ENCODE measurements at places on chromosomes 2 and 18.

- DNase-seq: no peak
Observed at GRCh38 chr2:51145761-51146160, 113.8 kb upstream of the NRXN1 start.

DNA sequence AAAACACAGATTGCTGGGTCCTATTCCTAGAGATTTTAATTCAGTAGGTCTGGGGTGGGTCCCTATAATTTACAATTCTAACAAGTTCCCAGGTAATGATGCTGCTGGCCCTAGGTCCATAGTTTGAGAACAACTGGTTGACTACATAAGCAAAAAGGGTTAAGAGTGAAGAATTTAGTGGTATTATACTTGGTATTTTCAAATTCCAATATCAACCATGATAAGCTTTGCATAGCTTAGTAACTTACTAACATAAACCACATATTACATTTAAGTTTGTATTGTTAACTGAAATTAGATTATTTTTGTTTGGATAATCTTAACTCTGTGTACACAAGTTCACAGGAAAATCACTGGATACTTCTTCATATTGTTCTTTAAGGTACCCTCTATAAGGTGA, 862.9 kb upstream of the ACVR2A start:
- DNase-seq: no peak

DNA sequence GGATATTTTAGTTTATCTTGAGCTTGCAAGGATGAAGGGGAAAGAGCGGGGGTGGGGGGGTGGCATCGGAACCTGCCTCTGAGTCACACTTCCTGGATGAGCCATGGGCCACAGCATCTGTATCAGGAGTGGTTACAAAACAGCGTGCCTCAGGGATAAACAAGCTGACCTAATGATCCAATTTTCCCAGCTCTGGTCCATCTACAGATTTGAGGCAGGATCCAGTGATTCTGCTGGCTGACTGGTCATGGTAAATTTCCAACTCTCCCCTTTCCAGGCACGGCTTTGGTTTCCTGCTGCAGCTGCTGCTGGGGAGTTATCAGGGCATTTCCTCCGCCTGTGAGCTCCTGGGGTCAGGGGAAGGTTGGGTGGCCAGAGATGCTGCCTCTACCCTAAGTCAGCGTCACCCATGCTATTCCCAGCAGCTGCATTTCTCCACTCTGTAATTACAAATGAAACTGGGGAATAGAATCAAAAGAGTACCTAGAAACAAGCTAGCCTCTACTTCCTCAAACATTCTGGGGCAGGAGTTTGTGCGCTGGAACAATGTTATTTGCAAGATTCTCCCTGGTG, 4.7 kb upstream of the HPCAL1 start:
- no peak for DNase-seq

GRCh38 chr2:46666754-46667153, 187.4 kb downstream of the TMEM247 start:
- DNase-seq: no peak

DNA sequence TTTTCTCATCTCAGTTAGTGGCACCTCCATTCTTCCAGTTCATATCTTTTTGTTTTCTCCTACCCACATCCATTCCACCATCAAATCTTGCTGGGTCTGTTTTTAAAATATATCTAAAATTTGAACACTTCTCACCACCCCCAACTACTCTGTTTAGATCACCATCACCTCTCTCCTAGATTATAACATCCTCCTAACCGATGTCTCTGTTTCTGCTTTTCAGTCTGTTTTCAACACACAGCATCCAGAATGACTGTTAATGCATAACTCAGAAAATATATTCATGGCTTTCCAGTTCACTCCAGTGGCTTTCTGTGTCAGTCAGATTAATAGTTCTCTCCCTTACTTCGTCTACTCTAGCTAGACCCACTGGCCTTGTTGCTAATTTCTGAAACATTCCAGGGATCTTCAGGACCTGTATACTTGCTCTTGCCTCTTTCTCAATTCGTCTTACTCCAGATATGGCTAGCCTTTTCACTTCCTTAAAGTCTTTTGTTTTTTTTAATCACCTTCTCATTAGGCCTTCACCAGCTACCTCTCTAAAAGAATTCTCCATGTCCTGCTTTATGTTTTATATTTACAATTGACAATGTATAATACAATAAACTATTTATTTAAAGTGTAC, 105.3 kb downstream of the COMMD1 start:
- no peak for DNase-seq

DNA sequence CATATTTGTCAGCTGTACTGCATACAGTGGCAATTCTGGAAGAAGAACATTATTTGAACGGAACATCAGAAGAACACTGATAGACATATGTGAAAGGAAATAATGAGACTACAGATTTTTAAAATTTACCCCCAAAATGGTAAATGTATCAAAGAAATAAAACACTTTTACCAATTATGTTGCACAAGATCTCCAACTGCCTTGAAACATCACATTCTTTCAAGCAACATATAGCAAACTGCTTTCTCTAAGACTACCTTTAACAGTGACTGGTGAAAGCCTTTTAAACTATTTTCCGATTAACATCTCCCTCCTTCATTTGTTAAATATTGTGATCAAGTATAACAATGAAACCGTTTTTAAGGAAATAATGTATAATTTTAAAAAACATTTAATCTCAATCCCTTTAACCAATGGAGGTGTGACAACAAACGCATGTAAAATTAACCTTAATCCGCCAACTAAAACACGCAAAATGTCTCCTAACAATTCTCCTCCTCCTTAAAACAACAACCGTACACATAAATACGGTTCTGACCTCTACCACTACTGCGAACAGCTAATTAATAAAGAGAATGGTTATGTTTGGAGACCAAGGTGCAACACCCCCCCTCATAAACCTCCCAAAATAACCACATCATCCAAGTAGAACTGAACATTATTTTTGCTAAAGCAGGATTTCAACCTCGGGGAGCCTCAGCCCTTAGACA, 2.4 kb downstream of the FBXO11 start:
- DNase-seq: no peak

DNA sequence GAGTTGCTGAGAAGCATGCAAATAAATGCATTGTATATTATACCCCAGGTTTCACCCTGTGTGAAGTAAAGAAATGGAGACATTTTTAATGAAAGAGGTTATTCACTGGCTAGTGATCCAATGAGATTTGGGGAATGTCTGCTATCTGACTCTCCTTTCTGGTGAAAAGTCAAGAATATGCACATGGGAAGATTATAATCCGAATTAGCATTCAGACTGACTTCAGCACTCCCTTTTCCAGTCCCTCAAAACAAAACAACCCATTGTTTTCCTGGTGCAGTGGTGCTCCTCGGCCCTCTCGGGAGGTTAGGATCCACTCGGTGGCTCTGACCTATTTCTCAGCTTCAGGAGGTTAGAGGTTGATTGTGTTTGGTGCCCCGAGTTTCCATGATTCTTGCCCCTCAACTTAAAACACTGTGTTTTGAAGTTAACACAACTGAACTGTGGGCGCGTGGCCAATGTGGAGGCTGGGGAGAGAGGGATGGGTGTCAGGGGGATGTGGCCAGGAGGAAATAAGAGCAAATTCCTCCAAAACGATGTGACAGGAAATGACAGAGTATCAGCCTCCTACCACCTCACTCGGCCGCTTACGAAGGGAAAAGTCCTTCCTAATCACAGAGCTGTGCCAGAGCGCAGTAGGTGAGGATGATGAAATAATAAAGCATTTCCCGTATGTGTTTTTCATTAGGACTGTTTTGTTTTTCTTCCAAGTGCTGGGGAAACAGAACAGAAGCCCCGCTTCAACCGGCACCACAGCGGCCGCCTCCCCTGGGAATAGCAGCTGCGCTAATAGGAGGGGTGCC, 440.1 kb downstream of the MTX2 start:
- no peak for DNase-seq

DNA sequence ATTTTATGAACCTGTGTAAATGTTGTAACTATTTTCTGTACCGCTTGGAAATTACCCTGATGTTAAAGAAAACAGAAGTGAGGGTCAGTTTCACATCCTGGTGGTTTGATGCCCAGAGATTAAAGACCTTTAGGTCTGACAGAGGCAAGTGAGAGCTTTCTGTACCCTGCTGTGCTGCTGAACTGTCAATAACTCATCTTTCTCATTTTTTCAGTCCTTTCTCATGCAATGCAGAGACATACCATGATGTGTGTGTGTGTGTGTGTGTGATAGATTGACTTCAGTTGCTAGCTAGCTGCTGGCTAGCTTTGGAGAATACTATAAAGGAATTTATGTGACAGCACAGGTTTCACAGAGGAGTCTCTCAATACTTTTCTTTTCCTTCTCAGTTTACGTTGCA, 2025.6 kb upstream of the LRRTM1 start:
- no peak for DNase-seq

DNA sequence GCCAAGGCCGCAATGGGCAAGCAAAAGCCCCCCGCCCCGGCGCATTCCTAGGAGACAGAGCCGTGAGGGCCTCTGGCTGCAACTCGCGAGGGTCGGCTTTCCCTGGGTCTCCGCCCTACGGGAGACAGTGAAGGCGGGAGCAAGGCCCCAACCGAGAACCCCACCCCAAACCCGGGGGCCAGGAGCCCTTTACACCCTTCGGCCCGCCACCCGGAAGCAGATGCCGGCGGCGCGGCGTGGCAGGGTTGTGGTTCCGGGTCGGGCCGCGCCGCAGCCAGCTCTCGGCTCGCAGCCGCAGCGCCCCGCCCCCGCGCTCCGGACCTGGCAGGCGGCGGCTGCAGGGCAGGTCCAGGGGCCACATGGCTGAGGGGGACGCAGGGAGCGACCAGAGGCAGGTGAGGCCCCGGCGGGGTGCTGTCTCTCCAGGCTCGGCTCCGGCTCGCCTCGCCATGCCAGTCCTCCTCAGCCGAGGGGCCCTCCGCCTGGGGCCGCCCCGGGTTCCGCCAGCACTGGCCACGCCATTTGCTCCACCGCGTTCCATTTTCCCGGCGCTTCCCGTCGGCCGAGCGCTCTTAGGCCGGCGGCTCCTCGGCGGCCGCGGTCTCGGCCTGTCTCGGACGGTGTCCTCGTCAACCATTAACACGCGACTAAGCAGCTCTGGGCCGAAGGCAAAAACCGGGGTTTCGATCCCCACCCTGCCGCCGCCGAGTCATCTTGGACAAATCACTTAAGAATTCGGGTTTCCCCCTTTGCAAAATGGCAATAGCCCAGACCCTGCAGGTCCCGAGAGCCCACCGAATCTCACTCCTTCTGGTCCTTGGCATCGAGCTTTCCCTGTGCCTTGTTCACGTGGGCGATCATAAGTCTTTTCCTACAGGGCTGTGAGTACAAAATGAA, at the start of gene IMPACT:
IMPACT (plus strand) TSS at position 273 of the 897 bp plus-strand sequence; CDS start at position 360, 87 bp downstream.
- DNase-seq: peak; percentile 0

DNA sequence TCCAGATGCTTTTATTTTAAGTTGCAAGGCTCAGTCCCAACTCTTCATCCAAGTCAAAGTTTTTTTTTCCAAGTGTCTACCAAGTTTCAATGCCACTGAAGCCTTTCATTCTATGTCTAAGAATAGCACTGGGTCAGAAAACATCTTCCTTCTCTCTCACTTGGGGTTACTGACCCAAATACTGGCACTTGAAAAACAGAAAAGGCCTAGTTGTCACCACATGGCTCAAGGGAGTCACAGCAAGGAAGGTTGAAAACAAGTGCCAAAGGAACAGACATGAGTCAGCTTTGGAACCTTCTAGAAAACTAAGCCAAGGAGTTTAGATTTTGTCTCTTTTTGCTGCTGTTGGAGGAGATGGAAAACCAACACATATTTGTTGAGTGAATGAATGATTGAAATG, 146.5 kb downstream of the COPS8 start:
- DNase-seq: no peak

DNA sequence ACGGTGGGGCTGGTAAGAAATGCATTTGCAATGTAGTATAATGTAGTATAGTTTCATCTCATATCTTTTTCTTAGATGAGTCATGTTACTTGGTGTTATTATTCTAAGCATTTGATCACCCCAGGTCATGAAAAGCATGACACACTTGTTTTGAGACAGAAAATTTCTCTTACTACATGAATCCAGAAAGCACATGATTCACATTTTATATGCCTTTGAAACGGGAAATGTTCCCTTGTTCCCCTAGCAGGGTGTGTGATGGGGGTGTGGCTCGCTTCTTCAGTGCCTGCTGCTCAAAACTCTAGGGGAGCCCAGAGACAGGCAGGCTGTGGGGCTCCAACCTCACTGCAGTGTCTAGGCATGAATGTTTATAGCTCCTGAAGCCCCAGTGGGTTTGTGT, 116.0 kb upstream of the RAB27B start:
- DNase-seq: no peak

DNA sequence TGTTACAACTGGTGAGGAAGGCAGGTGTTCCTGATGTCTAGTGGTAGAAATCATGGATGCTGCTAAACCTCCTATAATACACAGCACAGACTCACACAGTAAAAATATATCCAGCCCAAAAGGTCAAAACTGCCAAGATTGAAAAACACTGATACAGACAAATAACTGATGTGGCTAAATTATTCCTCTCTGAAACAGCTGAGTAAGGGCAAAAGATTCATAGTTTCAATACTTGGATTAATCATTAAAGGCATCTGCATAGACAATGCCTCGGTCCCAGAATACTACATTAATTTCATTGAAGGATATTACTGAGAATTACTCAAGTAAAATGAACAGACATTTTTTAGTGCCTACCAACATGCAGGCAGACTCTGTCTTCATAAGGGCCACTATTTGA, 180.7 kb upstream of the CRIM1 start:
- DNase-seq: no peak

- DNase-seq: no peak
Observed at GRCh38 chr2:96549967-96550786, 13.6 kb downstream of the ARID5A start.

GRCh38 chr2:234204480-234204879, 154.0 kb downstream of the SPP2 start:
- DNase-seq: no peak

GRCh38 chr2:24515831-24516230, 24.8 kb downstream of the NCOA1 start:
- DNase-seq: no peak

DNA sequence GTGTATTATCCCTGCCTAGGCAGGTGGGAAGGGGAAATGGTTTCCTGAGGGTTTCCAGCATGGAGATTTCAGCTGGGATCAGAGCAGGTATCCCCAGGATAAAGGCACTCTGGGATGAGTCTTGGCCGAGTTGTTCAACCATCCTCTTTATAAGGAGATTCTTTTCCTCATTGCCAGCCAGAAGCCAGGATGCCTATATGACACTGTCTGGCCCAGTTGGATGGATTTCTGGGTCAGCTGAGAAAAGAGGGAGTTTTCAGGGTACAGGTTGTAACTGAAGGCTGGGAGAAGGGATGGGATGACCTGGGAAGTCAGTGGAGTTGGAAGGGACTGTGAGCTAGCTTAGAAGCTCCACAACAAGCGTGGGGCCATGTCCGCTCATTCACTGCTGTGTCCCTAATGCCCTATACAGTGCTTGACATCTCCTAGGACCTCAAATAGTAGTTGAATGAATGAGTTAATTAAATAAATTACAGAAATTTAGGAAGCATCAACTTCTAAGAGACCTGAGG, 8.3 kb downstream of the RHOB start:
- no peak for DNase-seq

GRCh38 chr2:194289712-194290346, 1367.2 kb upstream of the SLC39A10 start:
- DNase-seq: no peak

Measured in C1 segment of cervical spinal cord (tissue), 14 donors.